ENCODE measurements at places on chromosomes 12 and 14.

DNA sequence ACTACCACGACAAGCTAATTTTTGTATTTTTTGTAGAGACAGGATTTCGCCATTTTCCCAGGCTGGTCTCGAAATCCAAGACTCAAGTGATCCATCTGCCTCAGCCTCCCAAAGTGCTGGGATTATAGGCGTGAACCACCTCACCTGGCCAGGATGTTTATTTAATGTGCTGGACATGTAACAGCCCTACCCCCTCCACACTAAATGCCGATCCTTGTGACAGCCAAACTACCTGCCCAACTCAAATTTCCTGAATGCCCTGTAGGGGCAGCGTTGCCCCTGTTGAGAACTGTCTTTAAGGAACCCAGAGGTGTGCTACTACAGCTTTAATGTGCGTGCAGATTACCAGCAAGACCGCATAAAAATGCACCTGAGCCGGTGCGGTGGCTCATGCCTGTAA is 48.1 kb downstream of the KCNK13 start:
- no peak for DNase-seq

DNA sequence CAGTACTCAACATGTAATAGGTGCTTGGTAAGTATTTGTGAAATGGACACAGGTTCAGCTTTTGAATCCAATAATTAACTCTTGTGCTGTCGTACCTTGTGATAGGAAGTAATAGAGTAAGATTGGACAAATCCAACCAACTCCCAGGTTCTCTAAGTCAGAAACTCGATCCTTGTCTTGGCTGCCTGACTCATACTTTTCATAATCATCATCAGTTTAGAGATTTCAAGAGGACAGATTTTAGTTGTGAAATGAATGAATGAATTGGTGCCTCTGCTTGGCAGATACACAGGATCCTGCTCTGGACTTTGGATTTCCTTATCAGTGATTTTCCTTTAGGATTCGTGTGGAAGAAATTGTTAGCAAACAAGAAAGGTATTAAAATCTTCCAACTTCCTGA is 1145.2 kb downstream of the AACS start:
- DNase-seq, result no peak

- DNase-seq, result peak; percentile 88
Observed at GRCh38 chr12:6180268-6181051, 19.7 kb upstream of the CD9 start.

DNA sequence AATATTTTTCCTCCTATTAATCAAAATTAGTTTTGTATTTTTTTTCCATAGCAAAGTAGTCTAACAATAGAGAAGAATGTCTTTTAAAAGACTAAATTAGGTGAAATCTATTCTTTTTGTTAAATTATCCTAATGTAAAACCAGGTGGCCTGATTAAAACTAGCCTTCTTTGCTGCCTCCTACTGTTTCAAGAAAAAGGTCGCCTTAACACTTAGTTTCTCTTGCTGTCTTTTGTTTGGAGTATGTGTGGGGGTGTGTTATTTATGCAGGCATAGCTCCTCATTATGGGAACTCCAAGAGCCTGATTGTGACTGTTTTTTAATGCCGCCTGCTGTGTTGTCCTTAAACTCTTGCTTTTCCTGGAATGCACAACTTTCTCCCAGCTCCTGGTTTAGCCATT is 855.3 kb downstream of the DIO2 start:
- no peak for DNase-seq

DNA sequence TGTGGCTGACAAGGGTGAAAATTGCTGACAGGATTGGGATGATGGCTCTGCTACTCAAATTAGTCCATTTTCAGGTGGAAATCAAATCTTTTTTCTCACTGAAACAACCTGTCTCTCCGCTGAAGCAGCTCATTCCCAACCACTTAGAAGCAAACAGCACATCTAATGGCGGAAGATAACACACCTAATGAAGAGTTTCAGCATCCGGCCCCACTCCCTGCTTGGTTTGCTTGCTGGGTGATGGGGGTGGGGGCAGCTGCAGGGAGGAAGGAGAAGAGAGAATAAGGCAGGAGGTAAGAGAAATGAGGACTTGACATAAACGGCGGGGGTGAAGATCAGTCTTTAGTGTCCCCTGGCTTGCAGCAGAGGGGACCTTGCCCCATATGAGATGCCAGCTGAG is 4.0 kb downstream of the SYNDIG1L start:
- DNase-seq, result no peak

- peak; percentile 75 for DNase-seq
Observed at GRCh38 chr14:52055167-52055566, 13.7 kb downstream of the NID2 start.

- no peak for DNase-seq
Observed at GRCh38 chr12:117837737-117838050, 131.1 kb downstream of the KSR2 start.

GRCh38 chr14:78863143-78863542 is 693.0 kb downstream of the NRXN3 start:
- peak; percentile 55 for DNase-seq

- no peak for DNase-seq
Observed at GRCh38 chr12:52524898-52525591, 4.9 kb upstream of the KRT5 start.

DNA sequence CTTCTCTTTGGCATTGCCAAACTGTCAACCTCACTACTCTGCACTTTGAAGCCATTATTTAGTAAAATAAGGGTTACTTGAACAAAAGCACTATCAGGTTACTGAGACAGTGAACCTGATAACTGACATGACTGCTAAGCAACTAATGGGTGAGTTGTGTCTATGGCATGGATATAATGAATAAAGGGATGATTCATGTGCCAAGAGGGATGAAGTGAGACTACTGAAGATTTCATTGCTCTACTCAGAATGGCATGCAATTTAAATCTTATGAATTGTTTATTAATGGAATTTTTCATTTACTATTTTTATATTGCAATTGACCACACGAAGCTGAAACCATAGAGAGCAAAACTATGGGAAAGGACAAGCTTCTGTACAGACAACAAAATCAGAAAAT is 74.4 kb downstream of the CEP128 start:
- peak; percentile 68 for DNase-seq

GRCh38 chr14:56474419-56475022 is 105.1 kb upstream of the TMEM260 start:
- peak; percentile 51 for DNase-seq

DNA sequence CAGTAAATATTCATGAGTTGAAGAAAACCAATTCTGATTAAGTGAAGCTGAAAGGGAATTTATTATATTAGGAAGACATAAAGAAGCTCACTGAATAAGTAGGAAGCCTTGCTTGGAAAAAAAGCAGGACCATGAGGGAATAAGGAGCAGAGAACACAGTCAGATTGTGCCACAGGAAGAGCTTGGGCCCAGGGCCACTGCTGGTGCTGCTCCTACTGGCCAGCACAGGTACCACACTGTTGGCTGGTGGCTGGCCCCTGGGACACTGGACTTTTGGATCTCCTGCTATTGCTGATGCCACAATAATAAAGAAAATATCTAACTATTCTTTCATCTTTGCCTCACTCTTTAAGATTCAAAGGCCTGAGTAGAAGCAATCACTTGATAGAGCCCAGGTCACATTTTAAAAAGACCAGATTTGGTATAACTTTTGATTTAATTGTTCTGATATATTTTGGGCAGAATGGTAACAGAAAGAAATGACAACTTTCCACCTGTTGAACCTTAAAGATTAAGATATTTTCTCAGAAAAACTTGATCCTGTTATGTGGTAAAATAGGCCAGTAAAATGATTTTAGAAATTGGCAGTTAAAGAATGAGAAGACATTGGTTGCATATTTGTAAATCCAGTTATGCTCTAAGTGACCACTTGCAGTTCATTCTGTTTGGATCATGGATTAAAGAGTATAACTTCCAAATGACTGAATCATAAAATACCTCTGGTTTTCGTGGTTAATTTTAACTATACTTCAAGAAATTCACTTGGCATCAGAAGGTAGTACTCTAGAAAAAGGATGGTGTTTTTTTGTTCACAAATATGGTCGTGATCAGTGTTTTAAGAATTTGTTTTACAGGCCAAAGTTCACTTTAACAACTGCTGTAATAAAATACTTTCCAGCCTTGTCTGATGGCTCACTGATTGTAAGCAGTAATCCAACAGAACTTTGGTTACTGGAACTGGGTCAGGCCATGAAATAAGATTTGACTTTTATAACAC is 68.3 kb downstream of the DERA start:
- peak; percentile 95 for DNase-seq

DNA sequence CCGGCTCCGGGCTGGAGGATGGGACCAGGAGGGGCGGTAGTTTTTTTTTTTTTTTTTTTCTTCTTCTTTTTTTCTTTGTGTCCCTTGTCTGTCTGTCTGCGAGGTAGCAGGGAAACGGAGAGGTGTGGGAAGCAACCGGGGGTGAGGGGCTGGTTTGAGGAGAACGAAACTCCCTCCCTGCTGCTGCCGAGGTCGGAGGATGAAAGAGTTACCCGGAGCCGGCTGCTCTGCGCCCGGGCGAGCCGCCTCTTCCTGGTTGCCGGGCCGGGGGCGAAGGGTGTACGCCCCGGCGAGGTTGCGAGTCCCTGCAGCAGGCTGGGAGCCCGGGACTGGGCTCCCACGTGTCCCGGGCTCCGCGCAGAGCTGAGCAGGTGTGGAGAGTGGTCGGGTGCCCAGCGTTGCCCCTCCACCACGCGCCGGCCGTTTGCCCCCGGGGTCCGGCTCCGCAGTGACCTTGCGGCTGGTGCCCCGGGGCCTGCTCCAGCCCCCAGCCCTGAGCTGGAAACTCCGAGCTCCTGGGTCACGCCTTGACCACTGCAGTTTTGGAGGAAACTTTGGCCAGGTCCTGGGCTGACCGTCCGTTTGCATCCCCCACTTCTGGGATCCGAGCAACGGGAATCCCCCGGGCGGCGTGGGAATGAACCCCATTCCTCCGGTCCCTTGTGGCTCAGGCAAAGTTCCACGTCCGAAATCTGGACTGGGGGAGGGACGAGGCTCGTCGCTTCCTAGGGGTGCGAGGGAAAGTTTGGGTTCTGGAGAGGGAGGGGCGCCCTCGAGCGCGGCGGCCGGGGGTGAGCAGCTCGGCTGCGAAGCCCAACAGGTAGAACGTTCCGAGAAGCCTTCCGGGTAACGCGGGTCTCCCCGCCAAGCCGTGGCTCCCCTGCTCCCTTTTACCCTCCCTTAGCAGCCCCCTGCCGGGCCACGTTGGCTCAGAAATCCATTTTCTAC is 1.3 kb downstream of the CHST11 start:
- peak; percentile 11 for DNase-seq

DNA sequence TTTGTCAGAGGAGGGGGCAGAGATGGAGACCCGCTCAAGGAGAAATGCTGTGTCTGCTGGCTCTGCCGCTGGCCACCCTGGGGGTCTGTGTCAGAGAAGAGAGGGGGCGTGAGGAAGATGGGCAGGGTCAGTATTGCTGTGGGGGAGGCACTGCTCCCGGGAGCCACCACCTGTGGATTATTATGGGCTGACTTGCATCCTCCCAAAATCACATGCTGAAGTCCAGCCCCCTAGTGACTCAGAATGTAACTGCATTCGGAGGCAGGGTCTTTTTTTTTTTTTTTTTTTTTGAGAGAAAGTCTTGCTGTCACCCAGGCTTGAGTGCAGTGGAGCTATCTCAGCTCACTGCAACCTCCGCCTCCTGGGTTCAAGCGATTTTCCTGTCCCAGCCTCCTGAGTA is 12.3 kb downstream of the ABCD4 start:
- peak; percentile 35 for DNase-seq

DNA sequence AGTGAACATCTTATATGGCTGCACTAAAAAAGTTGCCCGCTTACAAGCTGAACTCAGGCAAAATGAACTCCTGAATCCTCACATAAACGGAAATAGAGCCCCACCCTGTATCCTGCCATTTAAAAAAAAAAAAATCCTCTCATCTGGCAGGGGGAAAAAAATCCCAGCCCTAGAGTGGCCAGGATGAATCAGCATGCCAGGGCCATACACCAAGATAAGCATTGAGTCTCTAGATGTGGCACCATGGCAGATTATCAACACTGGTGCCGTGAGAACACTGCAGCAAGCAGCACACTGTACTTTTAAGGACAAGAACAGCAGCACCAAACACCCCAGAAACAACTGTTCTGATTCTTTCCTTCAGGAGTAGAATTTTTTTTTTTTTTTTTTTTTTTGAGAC is 65.5 kb downstream of the RASSF3 start:
- DNase-seq, result peak; percentile 84

GRCh38 chr12:121127501-121127900 is 5.2 kb upstream of the P2RX7 start:
- no peak for DNase-seq

DNA sequence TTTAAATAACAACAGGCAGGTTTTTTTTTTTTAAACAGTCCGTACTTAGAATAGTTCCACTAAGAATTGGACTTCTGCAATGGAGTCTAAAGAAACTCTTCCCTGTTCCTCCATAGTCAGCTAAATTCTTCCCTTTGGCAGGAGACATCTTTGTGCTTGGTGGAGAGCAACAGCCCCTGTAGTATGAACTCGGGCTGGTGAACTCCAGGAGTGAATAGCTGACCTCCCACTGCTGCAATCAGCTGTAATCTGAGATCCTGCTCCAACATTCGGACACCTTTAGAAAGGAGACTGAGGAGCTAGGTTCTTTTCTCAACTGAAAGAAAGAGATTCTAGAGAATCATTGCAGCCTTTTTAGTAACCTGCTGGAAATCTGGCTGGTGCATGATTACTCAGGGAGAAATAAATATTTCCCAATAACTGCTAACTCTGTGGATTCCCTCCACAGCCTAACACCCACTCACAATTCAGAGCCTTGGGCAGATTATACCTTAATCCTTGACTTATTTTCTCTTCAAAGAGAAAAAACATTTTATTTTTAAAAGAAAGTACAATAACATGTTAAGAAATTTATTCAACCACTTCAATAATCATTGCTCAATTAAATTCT is 25.6 kb upstream of the DBX2 start:
- no peak for DNase-seq

DNA sequence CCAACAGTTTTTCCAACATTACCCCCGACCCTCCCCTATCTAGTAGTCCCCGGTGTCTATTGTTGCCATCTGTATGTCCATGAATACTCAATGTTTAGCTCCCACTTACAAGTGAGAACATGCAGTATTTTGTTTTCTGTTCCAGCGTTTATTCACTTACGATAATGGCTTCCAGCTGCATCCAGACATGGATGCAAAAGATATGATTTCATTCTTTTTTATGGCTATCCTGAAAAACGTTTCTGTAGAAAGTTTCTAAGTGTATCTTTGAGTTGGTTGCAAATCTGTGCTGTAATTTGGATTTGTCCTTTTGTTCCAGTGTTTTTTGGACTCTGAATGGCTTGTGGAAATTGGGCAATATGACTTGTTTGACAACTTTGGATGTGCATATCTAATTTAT is 11.7 kb downstream of the SP1 start:
- peak; percentile 21 for DNase-seq

DNA sequence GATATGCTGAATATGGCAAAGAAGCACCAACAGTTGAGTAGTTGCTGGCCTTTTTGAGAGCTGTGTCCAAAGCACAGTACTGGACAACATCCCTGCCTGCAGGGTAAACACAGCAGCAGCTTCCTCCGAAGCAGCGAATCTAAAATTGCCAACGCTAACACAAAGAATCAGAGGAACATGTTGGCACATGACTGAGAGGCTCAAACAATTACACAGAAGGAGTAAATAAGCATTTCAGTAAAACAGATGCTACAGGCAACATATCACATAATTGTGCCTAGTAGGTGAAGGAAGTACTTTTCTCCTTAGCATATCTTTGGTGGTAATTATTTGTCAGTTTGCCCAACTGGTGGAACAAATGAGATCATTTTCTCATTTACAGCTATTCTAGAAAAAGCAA is 52.1 kb downstream of the KICS2 start:
- no peak for DNase-seq

GRCh38 chr14:91322623-91323022 is 78.1 kb upstream of the GPR68 start:
- DNase-seq, result no peak

Measured in EH (cell line).